ENCODE measurements at places on chromosomes 2 and 18.

GRCh38 chr18:76265497-76266235 lies 229.4 kb downstream of the ZNF516 start:
- DNase-seq = no peak

GRCh38 chr2:215717501-215718381 lies 281.9 kb upstream of the FN1 start:
- no peak for DNase-seq

- no peak for DNase-seq
Measured at GRCh38 chr2:189393440-189394111, 47.7 kb upstream of the WDR75 start.

DNA sequence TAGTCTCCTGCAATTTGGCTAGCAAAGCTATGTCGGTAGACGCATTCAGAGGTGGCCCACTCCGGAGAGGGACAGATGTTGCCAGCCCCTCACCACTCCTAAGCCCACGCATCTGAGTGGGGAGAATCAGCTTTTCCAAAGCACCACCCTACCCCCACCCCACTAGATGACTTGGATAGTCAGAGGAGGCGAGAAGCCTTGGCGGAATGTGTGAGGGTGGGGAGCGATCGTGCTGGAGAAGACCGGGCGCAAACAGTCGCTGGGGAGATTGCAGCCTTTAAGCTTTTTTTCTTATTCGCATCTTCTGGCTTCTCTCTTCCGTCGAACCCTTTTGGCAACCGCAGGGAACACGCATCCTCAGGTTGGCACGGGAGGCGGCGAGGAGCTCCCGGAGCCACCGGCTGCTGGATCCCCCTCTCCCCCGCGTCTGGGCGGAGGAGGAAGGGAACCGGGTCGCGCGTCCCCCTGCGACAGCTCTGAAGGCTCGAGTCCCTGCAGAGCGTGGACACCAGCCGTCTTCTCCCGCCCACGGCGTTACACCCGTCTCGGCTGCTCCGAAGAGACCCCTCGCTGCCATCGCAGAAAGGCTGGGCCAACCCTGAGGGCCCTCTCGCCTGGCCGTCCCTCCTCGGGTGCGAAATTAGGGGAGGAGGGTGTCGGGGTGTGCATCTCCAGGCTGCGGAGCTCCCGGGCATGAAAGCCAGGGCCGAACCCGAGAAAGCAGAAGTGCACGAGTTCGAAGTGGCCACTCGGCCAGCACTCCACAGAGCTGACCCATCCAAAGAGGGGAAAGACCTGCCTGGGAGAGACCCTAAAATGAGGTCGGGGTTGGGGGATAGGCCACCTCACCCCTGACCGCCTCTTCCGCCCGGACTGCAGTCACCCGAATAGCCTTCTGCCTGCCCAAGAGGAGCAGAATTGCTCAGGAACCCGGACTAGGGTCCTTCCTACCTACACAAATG lies 12.2 kb downstream of the EVX2 start:
- DNase-seq = no peak

- DNase-seq = peak; percentile 67
Measured at GRCh38 chr18:79382681-79383387, 12.9 kb upstream of the NFATC1 start.

DNA sequence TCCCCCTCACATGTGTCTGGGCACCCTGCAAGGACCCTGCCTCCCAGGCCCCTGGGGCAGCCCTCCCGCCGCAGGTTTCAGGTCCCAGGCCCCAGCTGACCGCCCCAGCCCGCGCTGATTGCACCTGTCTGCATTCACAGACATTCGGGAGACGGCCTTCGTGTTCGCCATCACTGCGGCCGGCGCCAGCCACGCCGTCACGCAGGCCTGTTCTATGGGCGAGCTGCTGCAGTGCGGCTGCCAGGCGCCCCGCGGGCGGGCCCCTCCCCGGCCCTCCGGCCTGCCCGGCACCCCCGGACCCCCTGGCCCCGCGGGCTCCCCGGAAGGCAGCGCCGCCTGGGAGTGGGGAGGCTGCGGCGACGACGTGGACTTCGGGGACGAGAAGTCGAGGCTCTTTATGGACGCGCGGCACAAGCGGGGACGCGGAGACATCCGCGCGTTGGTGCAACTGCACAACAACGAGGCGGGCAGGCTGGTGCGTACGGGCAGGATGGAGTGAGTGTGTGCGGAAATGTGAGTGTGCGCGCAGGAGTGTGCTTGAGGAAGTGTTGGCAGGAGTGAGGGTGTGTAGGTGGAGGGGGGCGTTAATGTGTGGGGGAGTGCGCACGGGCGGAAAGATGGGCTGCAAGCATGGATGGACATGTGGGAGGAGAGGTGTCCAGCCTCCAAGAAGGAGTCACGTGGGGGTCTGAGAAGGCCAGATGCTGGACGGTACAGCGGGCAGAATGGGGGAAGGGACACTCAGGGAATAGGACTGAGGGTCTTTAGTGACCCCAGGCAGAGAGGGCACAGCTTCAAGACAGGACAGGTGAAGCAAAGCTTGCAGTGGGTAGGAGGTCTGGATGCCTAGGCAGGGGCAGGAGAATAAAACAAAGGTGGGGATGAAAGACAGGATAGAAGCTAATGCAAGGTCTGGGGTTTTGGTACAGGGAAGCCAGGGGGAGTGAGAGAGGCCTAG lies 9.0 kb upstream of the WNT10A start:
- no peak for DNase-seq

- no peak for DNase-seq
Measured at GRCh38 chr18:26832302-26832701, 33.2 kb downstream of the AQP4 start.

DNA sequence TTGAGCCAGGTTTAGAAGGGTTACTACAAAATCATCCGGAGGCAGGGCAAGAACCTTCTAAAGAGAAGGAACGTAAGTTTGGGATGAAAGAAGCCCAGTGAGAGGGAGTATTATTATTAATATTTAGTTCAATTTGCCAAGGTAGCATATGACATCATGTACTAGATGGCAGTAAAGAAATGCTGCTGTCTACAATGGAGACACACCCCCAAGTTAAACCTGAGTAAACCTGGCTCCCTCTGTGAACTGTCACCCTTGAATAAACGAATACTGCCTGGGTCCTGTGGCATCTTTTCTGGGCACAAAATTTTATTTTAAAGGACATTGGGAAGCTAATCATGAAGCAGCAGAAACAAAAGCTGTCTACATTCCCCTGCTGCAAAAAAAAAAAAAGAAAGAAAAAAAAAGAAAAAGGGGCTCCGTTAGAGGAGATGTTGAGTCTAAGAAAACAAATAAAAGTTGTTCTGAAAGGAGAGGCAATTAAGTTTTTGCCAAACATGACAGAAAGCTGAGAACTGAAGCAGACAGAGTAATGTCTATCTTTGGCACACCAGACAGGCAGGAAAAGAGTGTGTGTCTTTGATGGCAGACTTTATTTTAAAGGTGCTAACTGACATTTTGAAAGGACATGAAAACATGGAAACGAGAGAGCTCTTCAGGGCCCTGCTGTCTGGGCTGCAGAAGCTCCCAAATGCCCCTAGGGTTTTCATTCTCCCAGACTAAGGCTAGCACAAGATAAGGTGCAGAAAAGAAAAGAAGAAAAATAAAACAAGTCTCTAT lies 557.7 kb upstream of the CHAC2 start:
- no peak for DNase-seq

- no peak for DNase-seq
Measured at GRCh38 chr18:77254711-77255405, 5.2 kb downstream of the GALR1 start.

DNA sequence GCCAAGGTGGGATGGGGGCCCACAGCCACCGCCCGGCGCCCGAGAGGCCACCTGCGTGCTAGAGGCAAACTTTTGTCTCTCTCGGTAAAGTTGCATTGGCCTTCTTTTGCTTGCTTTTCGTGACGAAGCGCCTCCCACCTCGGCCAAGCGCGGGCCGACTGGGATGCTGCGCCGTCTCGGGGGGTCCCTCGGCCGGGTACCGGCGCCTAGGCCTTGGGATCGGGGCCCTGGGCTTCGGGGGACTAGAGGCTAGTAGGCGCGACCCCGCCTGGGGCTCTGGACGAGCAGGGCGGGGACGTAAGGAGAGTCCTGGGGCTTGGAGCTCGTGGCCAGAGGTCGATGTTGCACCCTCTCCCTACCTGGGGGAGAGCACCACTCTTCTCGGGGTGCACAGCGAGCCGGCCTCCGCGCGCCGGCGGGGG lies 545 bp downstream of the GLI2 start:
- peak; percentile 75 for DNase-seq

GRCh38 chr18:48709371-48710062 lies 170.7 kb downstream of the CTIF start:
- DNase-seq = no peak

GRCh38 chr2:68411397-68412126 lies 46.5 kb downstream of the PLEK start:
- no peak for DNase-seq

- DNase-seq = no peak
Measured at GRCh38 chr2:146591908-146592307, 1252.9 kb upstream of the ACVR2A start.

DNA sequence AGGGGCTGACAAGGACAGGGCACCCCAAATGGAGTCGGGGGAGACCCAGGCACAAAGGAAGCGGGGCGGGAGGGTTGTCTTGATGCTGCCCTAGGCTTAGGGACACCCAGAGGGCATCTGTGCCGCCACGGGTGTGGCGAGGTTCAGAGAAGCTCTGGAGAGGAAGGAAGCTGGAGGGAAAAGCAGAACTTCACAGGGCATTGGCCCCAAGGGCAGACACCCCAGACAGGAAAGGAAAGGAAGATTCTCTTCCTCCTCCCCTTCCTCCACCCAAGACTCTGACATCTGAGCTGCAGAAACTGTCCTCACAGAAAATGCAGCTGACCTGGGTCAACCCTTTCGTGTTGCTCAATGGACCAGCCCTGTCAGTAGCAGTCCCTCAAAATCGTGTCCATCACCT lies 25.6 kb downstream of the DNMT3A start:
- no peak for DNase-seq

GRCh38 chr2:5609201-5609600 lies 83.0 kb upstream of the SOX11 start:
- no peak for DNase-seq
